ENCODE measurements at places on chromosomes 11 and 22. TPM values are rescaled to one million over a fixed set of nuclear protein-coding genes. Genes with fewer than 3 reads are reported as not detected.

DNA sequence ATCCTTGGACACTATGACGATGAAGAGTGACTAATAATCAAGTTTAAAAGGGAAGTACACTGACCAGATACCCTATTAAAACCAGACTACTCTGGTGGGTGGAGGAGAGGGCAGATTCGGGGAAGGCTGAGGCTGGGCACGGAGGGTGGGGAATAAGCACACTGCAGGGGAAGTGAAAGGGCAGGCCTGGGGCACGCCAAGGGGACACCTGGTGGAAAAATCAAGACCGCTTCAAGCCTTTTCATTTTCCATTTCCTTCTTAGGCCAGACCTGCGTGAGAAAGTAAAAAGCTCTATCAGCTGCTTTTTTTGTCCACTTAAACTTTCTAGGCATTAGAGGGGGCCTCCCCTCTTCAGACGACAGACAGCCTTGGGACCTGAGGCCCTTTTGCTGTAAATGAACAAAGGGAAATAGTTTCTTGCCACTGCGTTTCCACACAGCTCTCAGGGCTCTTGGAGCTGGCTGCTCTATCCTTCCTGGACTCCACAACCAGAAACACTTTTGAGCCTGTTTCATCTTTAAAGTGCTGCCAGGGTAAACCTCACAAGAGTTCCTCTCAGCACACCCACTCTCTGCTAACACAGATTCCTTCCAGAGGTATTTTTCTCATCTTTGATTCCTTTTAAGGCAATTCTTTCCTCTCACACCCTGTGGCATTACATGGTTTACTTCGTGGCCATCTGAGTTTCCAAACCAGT lies 25.0 kb upstream of the SERPIND1 start:
- DNase-seq: peak; percentile 5

GRCh38 chr11:108914981-108915380 lies 250.1 kb downstream of the DDX10 start:
- DNase-seq: no peak

- DNase-seq: peak; percentile 79
Measured at GRCh38 chr11:74783241-74783871, 34.7 kb downstream of the RNF169 start.

DNA sequence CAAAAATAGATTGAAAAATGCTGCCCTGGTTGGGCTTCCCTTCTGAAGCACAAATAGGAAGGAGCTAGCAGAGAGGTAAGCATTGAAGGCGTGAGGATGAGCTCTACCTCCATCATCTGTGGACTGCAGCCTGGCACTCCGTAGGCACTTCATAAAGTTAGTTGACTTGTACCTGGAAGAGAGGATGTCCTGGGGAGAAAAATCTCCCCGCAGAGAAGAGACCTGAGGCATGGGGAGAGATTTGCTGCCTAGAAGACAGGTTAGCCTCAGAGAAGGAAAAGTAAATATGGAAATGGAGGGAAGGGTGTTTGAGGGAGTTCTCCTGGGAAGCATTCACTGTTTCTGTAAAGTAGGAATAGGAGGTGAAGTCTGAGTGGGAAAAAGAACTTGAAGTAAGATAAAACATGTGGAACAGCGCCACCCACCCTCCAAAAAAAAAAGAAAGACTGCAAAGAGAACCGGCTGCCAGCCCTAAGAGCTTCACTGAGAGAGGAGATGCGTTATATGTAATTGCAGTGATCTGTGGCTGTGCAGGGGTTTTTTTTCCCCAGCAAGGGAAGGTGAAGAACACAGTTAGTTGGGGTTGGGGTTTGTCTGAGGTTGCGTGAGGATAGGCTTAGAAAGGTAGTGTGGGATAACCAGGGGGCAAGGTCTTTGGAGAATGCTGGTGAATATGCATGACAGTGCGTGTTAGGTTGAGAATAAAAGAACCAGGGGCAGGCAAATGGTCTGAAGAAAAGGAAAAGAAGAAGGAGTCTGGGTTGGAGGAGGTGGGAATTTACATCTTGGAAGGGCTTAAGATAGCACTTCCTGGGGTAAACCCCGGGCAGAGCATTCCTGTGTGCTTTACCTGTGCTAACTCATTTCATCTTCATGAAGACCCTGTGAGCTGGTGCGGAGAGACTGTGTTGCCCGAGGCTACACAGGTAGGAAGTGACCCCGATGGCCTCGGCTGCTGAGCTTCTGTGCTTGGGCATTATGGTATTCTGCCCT lies 16.0 kb downstream of the TNRC6B start:
- DNase-seq: peak; percentile 33

GRCh38 chr11:129968591-129969419 lies 33.8 kb downstream of the PRDM10 start:
- DNase-seq: no peak

Gene MTA2
- polyA plus RNA-seq: 26.3 TPM

DNA sequence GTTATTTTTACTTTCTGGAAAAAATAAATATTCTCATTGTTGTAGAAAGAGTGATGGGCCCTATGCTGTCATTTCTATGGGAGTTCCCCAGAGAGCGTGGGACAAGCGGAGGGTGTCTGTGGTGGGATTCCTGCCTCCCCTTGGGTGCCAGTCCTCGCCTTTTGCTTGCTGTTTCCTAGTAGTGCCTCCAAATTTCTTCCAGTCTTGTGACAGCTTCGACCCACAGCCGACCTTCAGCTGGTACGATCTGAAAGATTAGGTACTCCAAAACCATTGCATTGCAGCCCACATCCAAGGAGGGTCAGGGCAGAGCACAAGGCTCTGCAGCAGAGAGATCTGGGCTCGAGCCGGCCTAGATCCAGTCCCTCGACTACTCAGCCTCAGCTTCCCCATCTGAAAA lies 58.9 kb upstream of the EMID1 start:
- DNase-seq: no peak

All from GM23248 (cell line).